CD4-positive, alpha-beta T cell treated with Interleukin-1 beta for 1 hour (primary cell): ENCODE measurements at places on chromosomes 12 and 14.

GRCh38 chr12:100461330-100461973, 12.2 kb upstream of the NR1H4 start:
- DNase-seq = no peak

GRCh38 chr14:49862089-49862673, 9.6 kb upstream of the NEMF start:
- peak; percentile 91 for DNase-seq

- no peak for DNase-seq
These were observed 14.9 kb upstream of the CCDC60 start for GRCh38 chr12:119319638-119320037.

DNA sequence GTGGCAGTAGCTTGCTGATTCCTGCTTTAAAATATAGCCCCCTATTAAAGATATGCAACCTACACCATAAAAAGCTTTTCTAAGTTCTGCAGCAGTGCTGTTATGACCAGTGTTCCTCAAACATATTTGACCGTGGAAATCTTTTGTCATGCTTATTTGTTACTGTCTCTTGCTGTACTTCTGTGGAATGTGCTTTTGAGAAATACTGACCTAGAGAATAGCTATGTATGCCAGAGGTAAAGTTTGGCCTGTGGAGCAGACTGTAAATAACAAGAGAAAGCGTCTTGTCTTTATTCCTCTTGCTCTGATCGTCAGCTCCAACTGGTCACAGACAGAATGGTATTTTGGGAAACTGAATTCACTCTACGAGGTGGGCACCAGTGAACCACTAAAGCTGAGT, 239.0 kb downstream of the FBXL14 start:
- no peak for DNase-seq

- DNase-seq = no peak
These were observed 37.9 kb downstream of the MDM1 start for GRCh38 chr12:68294251-68294650.
